ENCODE measurements at places on chromosomes 2 and 18.
A peak's percentile ranks its signal among the peaks of the same experiment; 100 is the strongest.

DNA sequence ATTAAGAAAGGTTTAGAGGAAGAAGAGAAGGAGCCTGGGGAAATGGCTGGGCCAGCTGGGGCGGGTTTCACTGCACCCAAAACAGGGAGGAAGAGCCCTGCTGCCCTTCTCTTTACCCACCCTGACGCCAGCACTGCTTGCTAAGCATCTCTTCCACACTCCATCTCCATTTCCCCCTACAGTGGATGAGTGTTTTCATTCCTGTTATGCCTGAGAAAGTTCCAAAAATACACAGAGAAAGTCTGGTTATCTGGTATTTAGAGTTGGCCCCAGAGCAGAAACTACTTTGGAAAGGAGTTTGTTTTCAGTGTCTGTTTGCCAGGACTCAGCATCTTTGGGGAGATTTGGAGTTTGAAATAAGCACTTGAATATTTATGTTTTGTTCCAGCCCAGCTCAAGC is 451.0 kb downstream of the SLC4A3 start:
- no peak for DNase-seq

- no peak for DNase-seq
Observed at GRCh38 chr18:12703664-12704063, 822 bp downstream of the PSMG2 start.

GRCh38 chr2:127810619-127811396 is at the start of gene WDR33:
Gene WDR33 (minus strand): TSS chr2:127811171. CDS start chr2:127770981, 40,190 bp downstream.
- peak; percentile 74 for DNase-seq

- peak; percentile 21 for DNase-seq
Observed at GRCh38 chr2:27715318-27716210, 51.9 kb downstream of the SLC4A1AP start.

DNA sequence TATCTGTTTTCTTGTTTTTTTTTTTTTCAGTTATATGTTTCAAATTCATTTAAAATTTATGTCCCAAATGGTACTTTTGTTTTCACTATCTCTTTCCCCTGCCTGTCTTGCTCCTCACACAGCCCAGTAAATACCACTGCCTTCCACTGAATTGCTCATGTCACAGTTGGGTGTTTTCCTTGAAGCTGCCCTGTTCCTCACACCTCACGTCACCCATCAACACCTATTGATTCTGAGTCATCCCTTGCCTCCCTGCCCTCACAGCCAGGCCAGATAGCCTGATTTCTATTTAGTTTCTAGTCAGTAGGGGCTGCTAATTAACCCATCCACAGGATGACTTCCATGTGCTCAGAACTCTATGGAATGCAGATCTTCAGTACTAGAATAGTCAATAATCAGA is 25.3 kb downstream of the FSHR start:
- DNase-seq = no peak

DNA sequence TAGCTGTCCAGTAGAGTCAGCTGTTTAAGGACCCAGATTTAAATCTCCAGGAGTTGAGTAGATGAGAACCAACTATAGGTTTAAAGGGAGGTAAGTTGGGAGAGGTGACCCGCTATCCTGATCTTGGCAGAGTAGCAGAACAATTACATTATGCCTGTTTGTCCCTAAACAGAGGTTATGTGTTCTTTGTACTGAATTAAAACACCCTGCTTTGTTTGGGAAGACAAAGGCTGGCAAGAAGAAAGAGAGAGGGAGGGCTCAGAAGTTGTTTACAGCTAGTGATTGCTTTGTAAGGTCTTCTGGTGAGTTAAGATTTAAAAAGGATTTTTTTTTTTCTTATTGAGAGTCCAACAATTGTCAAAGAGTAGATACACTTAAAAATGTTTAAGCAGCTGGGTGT is 37.3 kb downstream of the USP14 start:
- no peak for DNase-seq

DNA sequence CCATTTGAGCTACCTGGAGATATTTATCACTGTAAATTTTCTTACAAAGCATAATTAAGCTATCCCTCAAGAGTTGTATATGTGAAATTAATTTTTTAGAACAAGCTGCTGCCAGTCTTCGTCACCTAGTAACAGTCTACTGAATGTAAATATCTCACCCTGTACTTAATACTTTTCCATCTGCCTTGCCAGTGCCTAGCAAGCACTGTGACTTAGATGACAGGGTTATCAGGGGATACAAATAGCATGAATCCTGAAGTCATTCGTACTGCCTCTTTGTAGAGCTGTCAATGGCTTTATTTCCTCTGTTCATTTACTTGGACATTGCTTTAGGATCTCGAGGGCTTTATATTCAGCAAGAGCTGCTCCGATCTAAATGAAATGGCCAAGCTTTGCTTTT is 763.6 kb downstream of the ADCYAP1 start:
- no peak for DNase-seq

- DNase-seq = no peak
Observed at GRCh38 chr2:69116438-69116837, 103.5 kb downstream of the ANTXR1 start.

DNA sequence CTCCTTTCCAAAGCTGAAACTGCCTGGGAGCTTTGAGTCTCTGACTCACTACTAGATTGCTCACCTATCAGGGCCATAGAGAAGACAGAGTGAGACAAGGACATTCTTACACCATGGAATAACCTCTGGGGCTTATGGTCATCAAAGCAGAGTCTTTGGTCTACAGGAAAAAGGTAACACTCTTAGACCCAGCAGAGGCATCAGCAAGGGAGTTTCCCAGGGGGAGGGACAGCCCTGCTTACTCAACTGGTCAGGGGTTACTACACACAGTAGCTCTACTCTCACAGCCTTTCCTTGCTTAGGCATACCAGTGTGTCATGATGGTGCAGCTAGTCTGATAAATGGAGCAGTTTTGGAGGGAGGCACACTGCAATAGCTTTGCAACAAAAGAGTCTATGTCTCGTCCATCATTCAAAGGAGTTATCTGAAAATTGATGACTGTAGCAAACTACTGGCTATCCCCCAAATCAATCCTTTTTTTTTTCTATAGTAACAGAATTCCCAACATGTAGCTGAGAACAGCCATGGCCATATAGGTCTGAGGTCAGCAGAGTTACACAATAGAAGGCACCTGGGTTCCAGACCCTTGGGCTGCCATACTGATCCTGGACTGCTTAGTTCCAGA is 22.4 kb upstream of the CD28 start:
- no peak for DNase-seq

DNA sequence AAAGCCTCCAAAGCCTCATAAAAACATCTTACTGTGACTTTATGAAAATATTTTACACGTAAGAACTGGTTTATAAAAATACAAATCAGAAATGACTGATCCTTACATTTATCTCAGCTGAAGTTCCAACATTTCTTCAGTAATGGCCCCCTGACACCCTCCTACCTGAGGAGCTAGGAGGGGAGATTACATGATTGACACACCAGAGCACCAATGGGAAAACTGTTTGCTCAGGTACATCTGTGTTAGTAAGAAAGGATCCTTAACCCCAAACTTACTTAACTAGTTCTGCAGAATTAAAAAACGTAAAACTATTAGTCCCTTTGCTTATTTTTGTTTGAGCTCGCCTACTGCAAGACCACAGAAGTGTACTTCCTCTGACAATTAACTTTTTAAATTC is 27.0 kb downstream of the ENOSF1 start:
- no peak for DNase-seq

- DNase-seq = no peak
Observed at GRCh38 chr18:48713309-48713708, 174.5 kb downstream of the CTIF start.

DNA sequence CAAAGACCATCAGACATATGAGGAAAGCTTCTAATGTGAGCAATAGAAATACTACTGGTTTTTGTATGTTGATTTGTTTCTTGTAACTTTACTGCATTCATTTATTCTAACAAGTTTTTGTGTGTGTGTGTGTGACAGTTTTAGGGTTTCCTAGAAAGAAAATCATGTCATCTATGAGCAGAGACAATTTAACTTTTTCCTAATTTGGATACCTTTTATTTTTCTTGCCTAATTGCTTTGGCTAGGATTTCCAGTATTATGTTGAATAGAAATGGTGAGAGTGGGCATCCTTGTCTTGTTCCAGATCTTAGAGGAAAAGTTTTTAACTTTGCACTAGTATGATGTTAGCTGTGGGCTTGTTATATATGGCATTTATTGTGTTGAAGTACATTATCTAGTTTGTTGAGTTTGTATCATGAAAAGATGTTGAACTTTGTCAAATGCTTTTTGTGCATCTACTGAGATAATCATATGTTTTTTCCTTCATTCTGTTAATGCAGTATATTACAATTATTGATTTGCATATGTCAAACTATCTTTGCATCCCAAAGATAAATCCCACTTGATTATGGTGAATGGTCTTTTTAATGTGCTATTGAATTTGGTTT is 117.3 kb upstream of the CDC42EP3 start:
- DNase-seq = no peak

DNA sequence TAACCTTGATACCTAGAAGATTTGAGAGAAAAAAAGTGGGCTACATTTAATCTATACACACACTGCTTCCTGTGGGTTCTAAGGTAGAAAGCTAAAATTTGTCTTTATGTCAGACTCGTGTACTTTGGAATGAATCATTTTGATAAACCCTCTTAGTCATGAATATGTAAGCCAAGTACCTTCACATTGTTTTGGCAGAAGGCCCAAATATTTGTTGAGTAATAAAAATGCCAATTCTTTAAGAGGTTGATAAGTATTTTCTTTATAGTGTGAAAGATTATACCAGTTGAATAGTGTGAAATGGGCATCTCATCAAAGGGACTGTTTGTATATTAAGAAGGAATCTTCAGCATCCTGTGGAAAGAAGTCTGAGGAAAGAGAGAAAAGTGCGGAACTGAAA is 1464.7 kb upstream of the ZEB2 start:
- no peak for DNase-seq

DNA sequence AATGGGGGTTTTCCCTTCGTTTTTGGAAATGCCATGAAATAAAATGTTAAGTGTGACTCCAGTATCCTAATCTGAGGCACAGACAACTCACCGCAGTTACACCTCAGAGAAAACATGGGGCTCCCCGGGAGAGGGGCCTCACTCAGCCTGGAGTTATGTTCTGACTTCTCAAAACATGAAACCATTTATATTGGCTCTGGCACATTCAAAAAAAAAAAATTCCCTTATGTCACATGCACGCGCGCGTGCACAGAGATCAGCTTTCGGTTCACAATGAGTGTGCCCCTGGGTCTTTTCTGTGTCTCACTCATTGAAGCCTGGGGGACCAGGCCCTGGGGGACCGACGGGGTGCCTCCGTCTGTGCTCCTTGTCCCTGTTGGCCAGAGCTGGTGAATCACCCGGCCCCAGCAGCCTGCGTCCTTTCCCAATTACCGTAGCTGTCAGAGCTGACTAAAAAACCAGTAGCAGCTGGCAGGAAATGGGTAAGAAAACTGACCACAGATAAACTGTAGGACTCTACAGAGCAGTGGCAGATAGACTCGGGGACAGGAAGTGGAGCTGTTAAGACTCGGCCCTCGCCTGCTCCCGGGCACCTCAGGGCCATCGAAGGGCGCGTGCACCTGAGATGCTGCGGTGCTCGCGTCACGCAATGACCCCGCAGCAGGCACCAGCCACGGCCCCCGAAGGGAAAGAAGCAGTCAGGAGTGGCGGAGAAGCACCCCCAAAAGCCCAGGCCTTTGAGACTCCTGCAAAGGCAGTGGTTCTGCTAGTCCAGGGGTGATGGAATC is 138.3 kb upstream of the ID2 start:
- DNase-seq = no peak

DNA sequence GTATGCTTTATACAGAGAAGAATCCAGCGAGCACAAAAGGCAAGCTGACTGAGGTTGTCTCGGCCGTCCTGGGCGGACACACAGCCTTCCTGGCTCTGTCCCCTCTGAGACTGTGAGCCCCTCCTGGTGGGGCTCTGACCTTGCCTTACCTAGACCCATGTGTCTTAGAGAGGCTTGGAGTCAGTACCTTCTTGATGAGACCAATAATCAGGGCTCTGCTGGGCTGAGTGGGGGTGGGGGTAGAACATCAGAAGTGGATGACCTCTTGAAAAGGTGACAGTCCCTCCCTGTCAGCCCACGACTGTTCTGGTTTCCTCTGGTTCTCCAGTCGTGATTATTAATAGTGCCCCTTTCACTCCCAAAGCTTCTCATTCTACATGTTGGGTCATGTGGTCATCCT is 31.2 kb downstream of the TWIST2 start:
- DNase-seq = no peak

GRCh38 chr2:29433920-29434319 is 318.7 kb downstream of the CLIP4 start:
- DNase-seq = no peak

DNA sequence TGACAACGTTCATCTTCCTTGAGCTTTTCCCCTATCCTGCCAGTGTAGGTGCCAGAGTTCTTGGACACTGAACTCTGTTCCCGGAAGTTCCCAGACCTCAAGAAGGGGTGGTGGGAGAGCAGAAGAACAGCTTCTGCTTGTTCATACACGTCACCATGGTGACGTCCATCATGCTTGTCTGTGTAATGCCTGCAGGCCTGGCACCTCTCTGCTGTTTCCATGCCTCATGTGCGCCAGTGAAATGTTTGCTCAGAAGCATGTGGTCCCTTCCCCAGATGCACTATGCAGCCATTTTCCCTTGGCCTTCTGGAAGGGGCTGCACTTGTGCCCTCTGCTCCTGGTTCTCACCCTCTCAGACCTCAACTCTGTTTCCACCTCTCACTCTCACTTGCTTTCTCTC is 210.8 kb upstream of the NABP1 start:
- DNase-seq = no peak

- no peak for DNase-seq
Observed at GRCh38 chr2:152716805-152717227, 445 bp downstream of the PRPF40A start.

DNA sequence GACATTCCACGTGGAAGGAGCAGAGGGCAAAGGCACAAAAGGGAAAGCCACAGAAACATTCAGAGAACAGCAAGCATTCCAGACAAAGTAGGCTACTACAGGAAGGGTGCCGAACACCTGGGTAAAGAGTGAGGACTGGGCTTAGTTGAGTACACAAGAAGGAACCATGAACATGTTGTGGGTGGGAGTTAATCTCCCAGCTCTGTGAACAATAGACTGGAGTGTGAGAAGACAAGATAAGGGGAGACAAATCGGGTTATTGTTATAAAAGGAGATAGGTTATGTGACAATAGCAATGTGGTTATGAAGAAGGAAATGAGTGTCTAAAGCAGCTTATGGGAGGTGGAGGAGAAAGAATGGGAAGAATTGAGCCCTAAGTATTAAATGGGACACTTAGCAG is 70.0 kb downstream of the DPP4 start:
- no peak for DNase-seq

DNA sequence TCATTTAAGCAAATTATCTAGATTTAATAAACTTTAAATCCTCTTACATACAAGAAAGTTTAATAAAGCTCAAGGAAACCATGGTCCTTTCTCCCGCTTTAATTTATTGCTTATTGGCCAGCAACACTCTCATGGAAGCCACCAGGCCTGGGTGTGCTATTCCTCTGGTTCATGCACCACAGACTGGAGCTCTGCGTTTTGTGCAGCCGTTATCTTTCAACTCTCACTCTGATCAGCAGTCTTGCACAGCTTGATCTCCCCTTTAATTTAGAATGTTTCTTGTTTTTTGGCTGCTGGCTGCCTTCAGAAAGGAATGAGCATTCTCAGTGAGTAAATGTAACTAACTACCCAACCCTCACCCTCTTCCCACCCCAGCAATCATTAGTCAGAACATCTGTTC is 318.7 kb downstream of the MEIS1 start:
- DNase-seq = no peak

- no peak for DNase-seq
Observed at GRCh38 chr18:55582325-55582724, 5.7 kb downstream of the TCF4 start.
